Putamen (tissue), 1 donor: ENCODE measurements at places on chromosomes 4 and X.

DNA sequence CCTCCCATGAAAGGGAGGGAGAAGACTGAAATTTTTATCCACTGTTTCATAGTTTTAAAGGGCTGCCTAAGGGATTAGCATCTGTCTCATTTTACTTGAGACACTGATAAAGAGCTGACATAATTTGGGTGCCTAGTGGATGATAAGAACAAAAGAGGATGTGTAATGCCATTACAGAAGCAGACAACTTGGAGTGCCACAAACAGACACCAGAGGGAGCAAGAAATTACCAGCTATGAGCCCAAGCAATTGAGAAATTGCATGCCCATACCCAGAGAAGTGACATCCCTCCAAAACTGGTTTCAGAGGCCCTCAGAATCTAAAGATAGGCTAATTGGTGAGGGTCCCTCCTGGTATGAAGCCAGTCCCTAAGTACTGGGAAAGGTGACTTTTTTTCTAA, 38.5 kb upstream of the POU3F4 start:
- DNase-seq, result no peak

DNA sequence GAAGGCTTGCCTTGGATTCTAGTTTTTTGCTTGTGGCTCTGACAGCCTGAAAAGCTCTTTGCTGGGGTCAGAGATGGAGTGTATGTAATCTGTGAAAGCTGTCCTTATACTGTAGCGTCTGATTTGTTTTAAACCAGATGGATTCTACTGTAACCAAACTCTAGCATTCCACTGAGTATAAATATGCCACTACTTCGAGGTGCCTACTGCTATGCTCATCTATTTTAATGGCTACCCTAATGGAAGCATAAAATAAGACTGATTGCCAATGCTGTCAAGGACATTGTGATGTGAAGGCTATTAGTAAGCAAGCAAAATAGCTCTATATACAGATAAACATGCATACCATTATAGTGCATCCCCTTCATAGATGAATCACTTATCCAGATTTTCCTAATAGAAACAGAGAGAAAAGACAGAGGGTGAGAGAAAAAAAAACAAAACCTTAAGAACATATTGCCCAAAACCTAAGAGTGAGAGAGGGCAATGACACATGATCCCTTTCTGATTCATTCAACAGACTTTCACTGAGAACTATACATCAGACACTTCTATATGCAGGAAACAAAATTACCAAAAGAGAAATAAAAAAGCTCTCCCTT, 1025.8 kb upstream of the LCORL start:
- no peak for DNase-seq

- DNase-seq, result no peak
These were observed 14.6 kb downstream of the SMIM20 start for GRCh38 chr4:25928379-25929297.

DNA sequence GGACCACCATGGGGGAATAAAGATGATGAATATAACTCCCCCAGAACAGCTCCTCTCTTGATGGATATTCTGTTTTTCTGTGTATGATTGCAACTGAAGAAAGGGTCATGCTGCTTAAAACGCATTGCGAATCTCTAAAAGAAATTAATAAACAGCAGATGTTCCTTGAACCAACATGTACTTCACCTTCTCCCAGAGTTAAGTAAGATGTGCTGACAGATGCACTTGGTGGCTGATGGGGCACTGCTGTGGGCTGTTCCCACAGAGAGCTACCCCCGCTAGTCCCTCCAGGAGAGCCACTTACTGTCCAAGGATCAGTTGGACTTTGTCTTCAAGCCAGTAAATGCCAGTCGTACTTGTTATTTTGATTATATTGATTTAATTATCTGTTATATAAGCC, 26.3 kb upstream of the C4orf54 start:
- no peak for DNase-seq

DNA sequence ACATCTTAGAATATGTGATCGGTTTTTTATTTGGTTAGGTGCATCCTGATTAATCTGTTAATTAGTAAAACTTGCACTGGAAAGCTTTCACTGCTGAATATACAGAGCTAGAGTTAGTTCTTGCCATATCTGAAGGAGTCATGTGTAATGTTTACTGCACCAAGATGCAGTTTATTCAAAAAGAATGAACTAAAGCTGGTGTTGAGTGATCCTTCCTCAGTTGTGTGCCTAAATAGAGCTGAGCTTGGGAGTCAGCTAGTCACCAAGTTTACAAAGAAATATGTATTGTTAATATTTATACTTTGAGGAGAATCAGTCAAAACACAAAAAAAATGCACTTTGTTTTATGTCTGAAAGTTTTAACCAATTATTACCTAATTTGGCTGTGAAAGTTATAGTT, 54.1 kb upstream of the FHDC1 start:
- no peak for DNase-seq

DNA sequence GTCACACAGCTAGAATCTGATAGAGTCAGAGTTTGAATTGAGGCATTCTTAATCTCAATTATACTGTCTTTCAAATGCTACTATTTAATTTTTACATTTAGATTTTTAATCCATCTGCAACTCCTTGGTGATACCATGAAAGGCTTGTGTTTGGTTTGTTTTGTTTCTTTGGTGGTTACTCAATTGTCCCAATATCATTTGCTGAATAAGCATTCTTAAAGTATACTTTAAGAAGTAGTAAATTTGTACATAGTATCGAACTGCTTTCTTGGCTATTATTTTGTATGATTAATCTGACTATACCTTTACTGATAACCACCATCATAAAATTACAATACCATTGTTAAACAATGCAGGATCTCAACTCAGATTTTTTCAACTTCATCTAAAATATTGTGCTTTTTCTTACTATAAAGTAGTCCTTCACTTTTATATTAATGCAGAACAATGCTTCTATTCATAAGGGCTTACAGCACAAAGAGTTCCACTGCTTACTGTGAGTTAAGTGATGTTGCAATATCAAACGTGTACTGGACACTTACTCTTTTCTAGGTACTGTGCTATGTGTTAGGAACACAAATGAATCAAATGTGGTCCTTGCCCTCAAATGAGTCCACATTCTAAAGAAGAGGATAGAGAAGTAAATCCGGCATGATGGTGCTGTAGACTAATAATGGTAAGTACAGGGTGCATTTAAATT, 111.2 kb upstream of the GRIA3 start:
- DNase-seq, result no peak

DNA sequence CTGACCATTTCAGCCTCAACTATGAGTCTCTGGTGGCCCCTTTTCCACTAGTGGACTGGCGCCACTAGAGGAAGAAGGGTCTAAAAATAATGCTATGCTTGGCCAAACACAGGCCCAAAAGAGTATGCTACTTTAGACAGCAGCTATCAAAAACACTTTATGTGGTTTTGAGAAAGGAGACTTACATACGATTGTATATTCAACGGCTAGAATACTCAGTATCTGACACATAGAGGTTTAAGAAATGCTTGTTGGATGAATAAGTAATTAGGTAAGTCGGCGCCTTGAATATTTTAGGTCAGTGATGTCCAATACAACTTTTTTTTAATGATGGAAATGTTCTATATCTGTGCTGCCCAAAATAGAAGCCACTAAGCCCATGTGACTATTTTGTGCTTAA, 25.7 kb upstream of the TMPRSS11A start:
- DNase-seq, result no peak

- DNase-seq, result no peak
These were observed 11.5 kb downstream of the STK26 start for GRCh38 chrX:132034648-132035047.

DNA sequence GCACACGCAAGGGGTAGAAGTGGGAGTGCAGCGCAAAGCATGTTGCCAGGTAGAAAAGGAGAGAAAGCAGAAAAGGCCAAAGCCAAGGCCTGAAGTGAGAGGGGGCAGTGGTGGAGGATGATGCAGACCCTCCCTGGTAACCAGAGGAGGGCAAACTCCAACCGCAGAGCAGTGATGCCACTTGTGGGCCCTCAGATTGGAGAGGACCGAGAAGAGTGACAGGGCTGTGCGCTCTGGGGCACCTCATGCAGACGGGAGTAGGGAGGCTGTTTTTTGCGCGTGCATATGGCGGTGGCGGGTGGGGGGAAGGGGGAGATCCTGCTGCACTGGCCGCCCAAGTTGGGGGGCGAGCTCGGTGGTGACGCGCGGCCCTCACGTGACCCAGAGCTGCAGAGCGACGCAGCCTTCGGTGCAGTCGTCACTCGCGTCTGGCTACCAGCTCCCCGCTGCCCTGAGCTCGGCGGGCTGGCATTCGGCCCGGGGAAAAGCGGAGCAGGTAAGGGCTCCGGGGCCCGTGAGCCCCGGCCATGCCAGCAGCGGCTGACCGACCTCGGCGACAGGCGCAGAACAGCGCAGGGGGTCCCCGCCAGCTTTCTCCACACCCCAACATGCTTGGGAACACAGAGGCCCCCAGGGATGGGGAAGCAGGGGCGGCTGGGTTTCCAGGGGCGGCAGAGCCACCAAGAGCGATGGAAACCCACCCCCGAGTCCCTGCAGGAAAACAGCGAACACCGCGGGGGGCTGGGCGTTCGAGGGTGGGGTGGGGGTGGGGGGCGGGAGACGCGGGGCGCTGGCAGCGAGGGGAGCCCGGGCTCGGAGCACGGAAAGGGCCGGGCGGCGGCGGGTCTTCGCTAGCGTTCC, at the start of gene BEX3:
Gene BEX3 (plus strand): TSS at position 421 of the 861 bp plus-strand sequence. CDS start 984 bp downstream, outside the sequence.
- peak; percentile 53 for DNase-seq

DNA sequence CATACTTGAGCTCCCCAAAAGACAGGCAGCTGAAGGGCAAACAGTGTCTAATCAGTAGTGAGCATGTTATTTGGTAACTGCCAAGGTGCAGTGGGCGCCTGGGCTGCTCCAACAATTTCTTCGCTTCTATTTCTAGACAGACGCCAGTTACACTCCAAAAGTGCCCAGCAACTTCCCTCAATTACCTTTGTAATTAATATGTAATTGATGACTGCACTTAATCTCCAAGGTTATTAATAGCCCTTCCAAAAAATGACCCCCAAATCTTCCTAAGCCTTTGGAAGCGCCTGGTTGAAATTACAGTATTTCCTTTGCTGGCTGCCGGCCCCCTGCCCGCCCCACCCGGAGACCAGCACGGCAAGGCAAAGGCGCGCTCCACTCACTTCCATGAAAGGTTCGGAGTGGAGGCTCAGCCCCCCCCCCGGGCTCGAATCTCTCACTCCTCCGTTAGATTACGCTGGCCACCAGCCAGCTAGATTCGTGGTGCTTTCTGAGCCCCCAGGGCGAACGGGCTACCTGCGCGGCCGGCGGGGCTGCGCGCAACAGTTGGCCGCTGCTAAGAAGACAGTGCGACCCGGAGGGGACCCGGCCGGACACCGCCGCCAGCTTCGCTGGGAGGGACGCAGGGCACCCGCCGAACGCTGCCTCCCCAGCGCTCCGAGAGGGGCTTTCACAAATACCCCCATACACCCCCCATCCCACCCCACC, 1.9 kb downstream of the GPC4 start:
- DNase-seq, result no peak

DNA sequence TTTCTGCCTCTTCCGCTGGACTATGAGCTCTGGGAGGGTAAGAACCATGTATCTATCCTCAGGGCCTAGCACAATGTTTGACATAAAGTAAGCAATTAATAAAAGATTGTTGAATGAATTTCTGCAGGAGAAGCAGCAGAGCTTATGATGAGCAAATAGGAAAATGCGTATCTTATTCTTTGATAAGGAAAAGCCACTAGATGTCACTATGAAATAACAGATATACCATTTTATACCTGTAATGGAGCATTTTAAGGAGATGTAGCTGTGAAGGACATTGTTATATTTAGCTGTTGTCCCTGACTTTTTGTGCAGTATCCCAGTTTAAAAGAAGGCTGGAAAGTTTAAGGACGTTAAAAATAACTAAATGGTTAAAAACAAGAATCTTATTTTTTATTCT, 147.2 kb upstream of the MBNL3 start:
- DNase-seq, result no peak

DNA sequence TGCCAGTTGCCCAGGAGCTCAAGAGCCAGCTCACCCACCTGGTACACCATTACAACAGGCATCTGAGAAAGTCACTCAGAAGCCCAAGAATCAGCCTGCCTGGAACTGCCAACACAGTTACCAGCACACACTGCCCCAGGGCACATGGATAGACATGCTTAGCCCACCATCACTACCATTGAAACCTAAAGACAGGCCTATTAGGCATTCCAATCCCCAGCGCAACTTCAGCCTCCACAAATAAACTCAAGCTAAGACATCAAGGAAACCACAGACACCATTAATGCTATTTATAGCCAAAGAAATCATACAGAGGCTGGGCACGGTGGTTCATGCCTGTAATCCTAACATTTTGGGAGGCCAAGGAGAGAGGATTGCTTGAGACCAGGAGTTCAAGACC, 42.3 kb downstream of the ATRX start:
- DNase-seq, result no peak

DNA sequence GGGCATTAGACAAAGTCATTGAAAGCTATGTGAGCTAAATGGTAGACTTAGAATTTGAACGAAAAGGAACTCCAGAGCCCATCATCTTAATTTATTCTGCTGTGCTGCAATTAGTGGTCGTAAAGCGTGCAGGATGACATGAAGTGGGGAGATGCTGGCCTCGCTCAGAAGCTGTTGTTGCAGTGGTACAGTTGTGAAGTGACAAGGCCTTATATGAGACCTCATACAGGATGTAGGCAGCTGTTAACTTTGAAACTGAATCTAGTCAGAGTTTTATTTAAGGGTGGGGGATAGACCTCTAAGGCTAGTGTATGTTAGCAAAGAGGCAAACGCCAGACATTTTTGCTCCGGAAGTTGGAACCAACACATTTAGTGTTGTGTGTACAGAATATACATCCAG, 13.4 kb downstream of the KLF3 start:
- no peak for DNase-seq

- DNase-seq, result no peak
These were observed 9.2 kb upstream of the ANAPC4 start for GRCh38 chr4:25367877-25368276.

- no peak for DNase-seq
These were observed 53.4 kb downstream of the GPAT3 start for GRCh38 chr4:83589279-83589678.

GRCh38 chr4:174084542-174084941, 198.9 kb downstream of the FBXO8 start:
- no peak for DNase-seq

- no peak for DNase-seq
These were observed 19.5 kb downstream of the ZNF275 start for GRCh38 chrX:153353416-153353815.

GRCh38 chr4:183157215-183157614, 58.2 kb downstream of the WWC2 start:
- no peak for DNase-seq

GRCh38 chrX:79336869-79337815, 30.0 kb downstream of the ITM2A start:
- no peak for DNase-seq

GRCh38 chr4:143021384-143021783, 163.3 kb upstream of the USP38 start:
- no peak for DNase-seq

GRCh38 chr4:15531792-15532191, 62.1 kb downstream of the CC2D2A start:
- DNase-seq, result no peak

- DNase-seq, result no peak
These were observed 24.4 kb upstream of the PDZD4 start for GRCh38 chrX:153854702-153855101.

- no peak for DNase-seq
These were observed 84.4 kb downstream of the HTRA3 start for GRCh38 chr4:8353912-8354453.

- no peak for DNase-seq
These were observed 89.0 kb downstream of the COMMD8 start for GRCh38 chr4:47374477-47374876.
